Stimulated activated CD4-positive, alpha-beta T cell treated with anti-CD3 and anti-CD28 coated beads, Interleukin-4, amount 100 ng/mL, for 1 hour (primary cell): ENCODE measurements at places on chromosomes 7 and 10.

DNA sequence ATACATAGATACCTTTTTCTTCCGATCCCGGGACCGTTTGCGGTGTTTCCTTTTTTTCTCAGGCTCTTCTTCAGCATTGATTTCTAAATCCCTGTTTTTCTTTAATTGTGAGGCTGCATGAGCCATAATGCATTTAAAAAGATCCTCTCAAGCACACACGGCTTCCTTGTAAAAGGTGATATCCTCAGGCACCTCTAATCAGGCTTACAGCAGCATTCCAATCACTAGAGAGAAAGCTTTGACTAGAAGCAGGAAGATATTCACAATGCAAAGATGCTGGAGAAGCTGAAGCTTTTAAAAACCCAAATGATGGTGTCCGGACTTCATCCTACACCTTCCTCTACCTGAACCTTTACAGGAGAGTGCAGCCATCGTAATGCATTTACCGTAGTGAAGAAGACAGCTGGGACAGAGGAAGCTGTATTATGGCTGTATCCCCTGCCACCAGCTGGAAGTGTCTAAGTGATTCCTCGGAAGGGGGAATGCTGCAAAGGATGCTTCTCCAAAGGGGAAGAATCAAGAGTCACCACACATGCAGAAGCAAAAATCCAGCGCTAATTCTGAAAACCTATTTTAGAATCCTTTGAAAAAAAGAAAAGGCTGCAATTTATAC lies at the start of gene ANK3:
ANK3 (minus strand) TSS at position 463 of the 613 bp plus-strand sequence; CDS start at position 126, 337 bp downstream.
- DNase-seq: no peak

GRCh38 chr7:91752102-91752501 lies 128.4 kb downstream of the MTERF1 start:
- no peak for DNase-seq

GRCh38 chr10:114686013-114686412 lies 27.9 kb upstream of the ABLIM1 start:
- no peak for DNase-seq

DNA sequence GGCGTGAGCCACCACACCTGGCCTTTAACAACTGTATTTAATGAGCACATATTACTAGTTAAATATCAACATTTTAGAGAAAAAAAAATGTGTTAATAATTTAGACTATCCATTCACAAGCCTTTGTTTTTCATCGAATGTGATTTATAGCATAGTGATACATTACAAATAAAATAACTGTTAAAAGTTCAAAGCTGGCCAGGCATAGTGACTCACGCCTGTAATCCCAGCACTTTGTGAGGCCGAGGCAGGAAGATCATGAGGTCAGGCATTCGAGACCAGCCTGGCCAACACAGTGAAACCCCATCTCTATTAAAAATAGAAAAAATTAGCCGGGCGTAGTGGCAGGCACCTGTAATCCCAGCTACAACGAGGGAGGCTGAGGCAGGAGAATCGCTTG lies 72.7 kb downstream of the HACD1 start:
- DNase-seq: no peak

DNA sequence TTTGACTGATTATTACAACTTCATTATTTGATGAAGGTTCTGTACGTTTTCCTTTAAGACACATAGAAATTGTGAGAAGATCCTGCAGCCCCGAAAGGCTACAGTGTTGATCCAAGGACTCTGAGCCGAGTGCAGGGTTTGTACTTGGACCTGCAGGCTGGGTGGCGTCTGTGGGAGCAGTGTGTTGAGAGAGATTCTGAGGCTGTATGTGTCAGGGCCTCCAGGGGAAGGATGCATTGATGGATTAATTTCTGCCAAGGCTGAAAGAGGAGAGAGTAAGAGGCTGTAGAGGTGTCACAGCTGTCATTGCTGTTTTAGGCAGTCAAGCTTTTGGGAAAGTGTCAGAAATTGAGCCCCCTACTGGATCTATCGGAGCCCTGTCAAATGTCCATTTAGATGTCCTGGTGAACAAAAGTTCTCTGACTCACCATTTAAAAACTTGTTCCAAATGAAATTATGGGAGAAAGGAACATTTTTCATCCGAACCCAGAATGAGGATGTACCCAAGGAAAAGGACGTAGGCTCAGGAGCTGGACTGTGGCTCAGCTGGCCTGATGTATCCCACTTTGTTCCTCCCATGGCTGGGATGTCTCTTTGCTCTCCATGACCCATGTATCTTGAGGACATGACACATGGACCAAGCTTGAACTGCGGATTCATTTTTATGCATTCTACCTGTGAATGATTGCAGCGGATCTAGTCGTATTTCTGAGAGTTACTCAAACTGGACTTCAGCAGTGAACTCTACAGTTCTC lies 102.2 kb downstream of the TCF7L2 start:
- no peak for DNase-seq

GRCh38 chr10:6648894-6649720 lies 69.0 kb upstream of the PRKCQ start:
- no peak for DNase-seq

GRCh38 chr10:126421756-126422256 lies 33.5 kb upstream of the ADAM12 start:
- no peak for DNase-seq

- DNase-seq: no peak
Observed at GRCh38 chr10:61592581-61592980, 70.1 kb upstream of the CABCOCO1 start.

- DNase-seq: no peak
Observed at GRCh38 chr10:63628526-63629362, 107.5 kb downstream of the REEP3 start.
